ENCODE measurements at places on chromosomes 3 and 15.

GRCh38 chr3:195186041-195186709 is 84.8 kb downstream of the XXYLT1 start:
- DNase-seq, result no peak

DNA sequence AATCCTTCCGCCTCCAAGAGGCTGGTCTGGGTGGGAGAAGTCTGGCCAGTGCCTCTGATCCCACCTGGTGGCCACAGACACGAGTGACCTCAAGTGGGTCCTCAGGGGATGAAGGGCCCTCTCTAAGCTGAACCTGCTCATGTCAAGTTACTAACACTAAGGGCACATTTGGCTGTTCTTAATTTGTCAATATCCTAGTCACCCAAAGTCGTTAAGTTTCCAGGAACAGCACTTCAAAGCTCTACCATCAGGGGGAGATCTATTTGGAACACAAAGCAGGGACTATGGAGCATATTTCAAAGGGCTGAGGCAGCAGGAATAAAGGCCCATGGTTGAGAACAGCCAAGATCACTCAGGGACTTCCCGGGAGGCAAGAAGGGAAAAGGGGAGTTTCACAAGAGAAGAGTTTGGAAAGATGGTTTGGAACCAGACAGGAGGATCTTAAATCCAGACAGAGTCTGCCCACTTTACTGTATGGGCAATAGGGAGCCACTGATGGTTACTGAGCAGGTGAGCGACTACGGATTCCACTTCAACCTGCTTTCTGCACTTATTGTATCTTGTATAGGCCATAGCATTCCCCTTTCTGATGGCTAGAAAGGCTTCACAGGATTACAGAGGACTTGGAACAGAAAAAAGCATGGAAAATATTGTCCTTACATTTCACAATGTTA is 13.7 kb downstream of the OXTR start:
- DNase-seq, result no peak

- DNase-seq, result no peak
Observed at GRCh38 chr15:68272721-68273271, 4.7 kb upstream of the FEM1B start.

- DNase-seq, result peak; percentile 52
Observed at GRCh38 chr3:131033480-131034080, 6.9 kb downstream of the NEK11 start.

DNA sequence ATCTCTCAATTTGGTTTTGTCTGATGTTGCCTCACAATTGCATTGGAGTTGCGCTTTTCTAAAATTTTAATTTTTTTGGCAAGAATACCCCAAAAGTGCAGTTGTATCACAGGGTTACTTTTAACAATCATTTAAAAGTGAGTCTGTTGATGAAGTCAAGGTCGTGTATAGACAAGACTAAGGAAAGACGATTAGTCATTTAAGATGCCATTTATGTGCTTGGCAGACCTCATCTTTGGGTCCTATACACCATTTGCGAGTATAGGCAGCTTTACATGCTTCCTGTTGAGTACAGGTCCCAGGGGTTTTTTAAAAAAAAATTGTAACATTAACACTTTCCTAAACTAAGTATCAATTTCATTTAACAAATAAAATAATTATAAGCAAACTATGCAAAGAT is 12.5 kb downstream of the ARNT2 start:
- no peak for DNase-seq

DNA sequence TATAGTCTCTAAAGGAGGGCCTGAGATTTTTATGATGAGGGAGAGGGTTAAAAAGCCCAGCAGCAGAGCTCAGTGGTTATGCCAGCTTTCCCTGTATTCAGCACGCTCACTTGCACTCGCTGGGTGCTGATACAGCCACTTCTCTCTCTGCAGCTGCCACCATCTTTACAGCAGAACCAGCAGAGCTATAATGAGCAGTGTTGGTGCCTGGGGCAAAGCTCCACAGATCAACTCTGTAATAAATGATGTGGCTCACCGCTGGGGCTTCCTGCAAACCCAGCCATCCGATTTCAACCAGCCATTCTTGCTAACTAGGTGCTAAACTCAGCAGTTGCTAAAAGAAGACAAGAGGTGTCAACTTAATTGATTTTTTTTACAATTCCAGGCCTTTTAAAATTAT is 48.0 kb downstream of the ARNT2 start:
- no peak for DNase-seq
